Omental fat pad (tissue), 4 donors: ENCODE measurements at places on chromosomes 2 and 18.

- DNase-seq, result no peak
These were observed 36.1 kb downstream of the PSTPIP2 start for GRCh38 chr18:46035696-46036680.

GRCh38 chr2:65204461-65205210 is 23.0 kb upstream of the ACTR2 start:
- DNase-seq, result no peak

- no peak for DNase-seq
These were observed 202.4 kb upstream of the HNRNPA3 start for GRCh38 chr2:177010146-177010545.

DNA sequence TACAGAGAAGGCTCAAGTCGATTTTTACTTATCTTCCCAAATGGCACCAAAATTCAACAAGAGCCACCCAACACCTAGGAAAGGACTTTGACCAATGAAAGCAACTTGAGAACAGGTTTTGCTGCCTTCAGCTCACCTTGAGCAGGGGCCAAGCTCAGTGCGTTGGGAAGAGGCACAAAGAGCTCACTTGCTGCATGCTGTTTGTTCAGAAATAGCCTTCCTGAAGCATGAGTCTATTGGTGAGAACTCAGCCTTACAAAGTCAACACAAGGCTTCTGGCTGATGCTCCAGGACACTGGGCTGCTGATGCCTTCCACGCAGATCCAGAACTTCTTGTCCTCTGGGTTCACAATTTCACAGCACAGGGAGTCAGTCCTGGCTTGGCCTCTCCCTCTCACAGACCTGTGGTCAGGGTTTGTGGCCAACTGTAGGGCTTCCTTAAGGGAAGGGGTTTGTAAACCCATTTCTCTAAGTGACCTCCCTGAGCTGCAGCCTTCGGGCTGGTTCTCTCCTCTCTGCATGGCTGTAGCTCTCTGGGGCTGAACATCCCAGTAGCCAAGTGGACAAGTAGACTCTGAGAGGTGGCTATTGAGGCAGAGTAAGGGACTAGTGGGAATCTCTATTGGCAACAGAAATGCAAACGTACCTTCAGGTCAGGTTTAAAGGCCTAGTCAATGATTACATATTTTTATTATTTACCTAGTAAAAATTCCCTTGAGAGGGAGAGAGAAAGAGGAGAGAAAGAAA is 124.7 kb upstream of the GATA6 start:
- no peak for DNase-seq

DNA sequence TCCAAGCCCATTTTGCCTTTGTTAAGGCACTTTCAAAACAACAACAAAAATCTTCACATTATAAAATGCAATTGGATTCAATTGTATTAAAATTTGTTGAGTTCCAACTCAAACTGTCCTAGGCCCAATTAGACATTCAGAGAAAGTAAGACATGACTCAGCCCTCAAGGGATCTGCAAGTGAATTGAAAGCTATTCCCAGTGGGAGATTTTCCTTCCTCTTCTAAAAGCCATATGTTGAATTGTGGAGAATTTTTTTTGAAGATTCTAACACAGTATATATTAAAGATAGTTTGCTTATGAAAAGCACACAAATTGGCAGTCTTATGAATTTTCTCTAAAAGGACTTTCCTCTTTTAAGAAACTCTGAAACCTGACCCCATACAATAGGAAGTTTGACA is 268.0 kb upstream of the PARD3B start:
- no peak for DNase-seq

- DNase-seq, result no peak
These were observed 71.8 kb upstream of the DAPL1 start for GRCh38 chr2:158723181-158723838.

- DNase-seq, result no peak
These were observed 248.4 kb downstream of the GLI2 start for GRCh38 chr2:120984046-120984445.

DNA sequence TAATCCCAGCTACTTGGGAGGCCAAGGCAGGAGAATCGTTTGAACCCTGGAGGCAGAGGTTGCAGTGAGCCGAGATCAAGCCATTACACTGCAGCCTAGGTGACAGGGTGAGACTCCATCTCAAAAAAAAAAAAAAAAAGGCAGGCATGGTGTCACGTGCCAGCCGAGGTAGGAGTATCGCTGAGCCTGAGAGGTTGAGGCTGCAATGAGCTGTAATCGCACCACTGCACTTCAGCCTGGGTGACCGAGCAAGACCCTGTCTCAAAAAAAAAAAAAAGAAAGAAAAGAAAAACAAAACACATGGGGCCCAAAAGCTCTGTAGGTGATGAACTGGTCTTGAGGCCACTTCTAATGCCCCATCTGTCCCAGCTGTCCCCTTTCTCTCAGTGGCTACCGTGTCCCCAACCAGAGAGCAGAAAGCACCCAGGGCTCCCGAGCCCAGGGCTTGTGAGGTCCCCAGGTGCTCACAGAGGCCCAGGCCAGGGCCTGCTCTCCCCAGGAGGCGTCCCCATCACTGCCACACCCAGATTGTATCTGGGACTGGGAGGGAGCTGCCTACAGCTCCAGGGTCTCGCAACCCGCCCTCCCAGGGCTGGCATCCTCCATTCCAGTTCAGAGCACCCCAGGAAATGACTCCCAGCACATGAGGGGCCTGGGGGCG is 8.5 kb downstream of the KLHL30 start:
- DNase-seq, result no peak

GRCh38 chr2:96505231-96505889 is at the start of gene NEURL3:
Gene NEURL3 (minus strand): TSS chr2:96505357. CDS start chr2:96505286, 71 bp downstream.
- DNase-seq, result no peak

DNA sequence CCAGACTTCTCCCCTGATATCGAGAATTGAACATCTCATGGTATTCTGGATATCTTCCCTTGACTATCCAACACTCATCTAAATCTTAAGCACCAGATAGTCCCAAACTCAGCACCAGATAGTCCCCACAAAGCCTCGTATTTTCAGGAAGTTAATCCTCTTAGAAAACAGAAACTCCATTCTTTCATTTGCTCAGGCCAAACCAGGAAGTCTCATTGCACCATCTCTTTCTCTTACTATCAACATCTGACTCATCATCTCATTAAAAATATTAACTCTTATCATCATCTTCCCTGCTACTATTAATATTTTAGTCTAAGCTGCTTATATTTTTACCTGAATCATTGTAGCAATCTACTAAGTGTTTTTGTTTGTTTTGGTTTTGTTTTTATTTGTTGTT is 286.4 kb downstream of the GALNT13 start:
- no peak for DNase-seq

DNA sequence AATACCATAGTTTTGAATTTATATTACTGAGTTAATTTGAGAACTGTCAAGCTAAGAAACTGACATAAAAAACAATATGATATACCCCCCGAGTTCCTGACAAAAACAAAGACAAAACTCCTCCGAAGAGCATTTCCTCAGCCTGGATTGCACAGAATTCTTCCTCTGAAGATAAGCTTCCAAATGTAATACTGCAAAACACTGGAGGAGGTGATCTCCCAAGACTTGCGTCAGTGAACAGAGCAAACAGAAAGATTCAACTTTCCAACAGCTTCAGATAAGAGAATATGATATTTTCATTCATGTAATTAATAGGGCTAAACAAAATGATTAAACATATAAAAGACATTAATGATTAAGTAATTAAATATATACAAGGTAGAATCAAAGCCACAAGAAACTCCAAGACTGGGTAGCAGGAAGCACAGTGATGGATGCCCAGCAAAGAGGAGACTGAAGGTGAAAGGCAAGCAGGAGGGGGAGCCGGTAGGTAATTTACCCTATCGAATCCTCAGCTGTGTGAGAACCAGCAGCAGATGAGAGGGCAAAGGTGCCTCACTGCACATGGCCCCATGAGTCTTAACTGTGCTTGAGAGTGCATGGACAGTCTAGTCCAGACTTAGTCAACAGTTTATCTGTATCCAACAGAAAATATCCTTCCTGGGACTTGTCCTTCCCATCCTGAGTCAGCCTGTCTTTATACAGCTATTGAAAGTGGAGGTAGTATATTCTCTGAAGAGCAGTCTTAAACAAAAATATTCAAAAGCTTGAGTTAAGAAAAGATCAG is 18.3 kb upstream of the SERPINB3 start:
- DNase-seq, result no peak

- no peak for DNase-seq
These were observed 6.5 kb downstream of the NBAS start for GRCh38 chr2:15554525-15555218.

DNA sequence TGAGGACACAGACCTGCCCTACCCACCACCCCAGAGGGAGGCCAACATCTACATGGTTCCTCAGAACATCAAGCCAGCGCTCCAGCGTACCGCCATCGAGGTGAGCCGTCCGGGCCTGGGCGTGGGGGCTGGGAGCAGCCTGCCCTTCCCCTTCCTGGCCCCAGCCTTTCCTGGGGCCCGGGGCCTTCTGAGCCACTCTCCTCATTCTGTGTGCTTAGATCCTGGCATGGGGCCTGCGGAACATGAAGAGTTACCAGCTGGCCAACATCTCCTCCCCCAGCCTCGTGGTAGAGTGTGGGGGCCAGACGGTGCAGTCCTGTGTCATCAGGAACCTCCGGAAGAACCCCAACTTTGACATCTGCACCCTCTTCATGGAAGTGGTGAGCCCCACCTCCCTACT is 157.9 kb downstream of the DYSF start:
- DNase-seq, result peak; percentile 6

GRCh38 chr2:111662039-111662770 is 221.8 kb downstream of the ANAPC1 start:
- no peak for DNase-seq

DNA sequence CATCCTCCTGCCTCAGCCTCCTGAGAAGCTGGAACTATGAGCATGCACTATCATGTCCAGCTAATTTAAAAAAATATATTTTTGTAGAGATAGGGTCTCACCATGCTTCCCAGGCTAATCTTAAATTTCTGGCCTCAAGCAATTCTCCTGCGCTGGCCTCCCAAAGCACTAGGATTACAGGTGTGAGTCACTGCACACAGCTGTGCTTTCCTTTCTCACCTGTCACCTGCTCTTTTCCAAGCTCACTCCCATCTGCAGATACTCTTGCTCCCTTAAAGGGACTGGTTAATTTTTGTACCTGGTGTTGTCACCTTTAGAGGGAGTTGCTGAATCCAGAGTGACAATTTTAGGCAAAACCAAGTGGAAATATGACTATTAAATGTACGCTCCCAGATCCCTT is 178.2 kb downstream of the LOXHD1 start:
- DNase-seq, result no peak

GRCh38 chr2:230541934-230542380 is 126.0 kb downstream of the SP100 start:
- no peak for DNase-seq

DNA sequence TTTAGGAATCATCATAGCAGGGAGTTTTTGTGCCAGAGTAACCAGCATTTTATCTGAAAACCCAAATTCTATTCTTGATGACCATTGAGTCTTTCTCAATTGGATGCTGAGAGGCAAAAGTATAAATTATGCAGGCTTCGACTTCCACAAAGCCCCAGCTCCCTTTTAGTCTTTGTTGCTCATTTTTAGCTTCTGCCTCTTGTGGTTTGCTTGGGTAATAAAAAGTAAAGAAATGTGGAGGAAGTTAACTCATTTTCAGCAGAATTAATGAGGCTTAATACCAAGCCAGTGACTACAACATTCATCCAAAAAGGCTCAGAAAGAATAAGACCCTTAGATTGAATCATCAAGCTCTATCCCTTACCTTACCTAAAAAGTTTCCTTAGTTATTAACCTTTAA is 18.6 kb downstream of the ERMN start:
- no peak for DNase-seq

DNA sequence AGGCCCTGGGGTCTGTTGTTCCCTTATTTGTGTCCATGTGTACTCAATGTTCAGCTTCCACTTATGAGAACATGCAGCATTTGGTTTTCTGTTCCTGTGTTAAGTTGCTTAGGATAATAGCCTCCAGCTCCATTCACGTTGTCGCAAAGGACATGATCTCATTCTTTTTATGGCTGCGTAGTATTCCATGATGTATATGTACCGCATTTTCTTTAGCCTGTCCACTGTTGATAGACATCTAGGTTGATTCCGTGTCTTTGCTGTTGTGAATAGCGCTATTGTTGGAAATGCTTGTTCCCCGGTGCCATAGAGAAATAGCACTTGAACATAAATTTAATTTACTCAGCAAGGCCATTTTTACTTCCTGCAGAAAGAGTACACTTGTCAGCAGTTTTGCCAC is 51.3 kb upstream of the EPAS1 start:
- DNase-seq, result no peak

GRCh38 chr2:24824071-24824588 is 30.9 kb downstream of the CENPO start:
- DNase-seq, result no peak

- no peak for DNase-seq
These were observed 41.7 kb downstream of the MYOM1 start for GRCh38 chr18:3177902-3178687.

GRCh38 chr2:159148901-159149300 is 137.6 kb downstream of the WDSUB1 start:
- DNase-seq, result no peak

DNA sequence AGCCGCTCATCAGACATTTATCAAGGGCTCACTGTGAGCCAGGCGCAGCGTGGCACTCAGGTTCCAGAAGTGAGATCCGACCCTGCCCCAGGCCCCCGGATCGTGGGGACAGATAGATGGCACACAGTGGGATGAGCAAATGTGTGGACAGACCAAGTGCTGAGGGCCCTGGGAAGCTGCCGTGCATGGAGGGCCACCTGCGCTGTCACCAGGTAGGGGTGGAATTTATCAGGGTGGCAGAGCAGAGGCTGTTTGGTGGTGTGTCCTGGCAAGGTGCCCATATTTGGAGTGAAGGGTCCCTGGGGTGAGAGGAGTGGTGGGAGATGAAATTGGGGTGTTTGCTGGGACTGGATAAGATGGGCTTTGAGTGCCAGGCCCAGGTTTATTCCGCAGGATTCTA is 92.8 kb upstream of the HS6ST1 start:
- no peak for DNase-seq

DNA sequence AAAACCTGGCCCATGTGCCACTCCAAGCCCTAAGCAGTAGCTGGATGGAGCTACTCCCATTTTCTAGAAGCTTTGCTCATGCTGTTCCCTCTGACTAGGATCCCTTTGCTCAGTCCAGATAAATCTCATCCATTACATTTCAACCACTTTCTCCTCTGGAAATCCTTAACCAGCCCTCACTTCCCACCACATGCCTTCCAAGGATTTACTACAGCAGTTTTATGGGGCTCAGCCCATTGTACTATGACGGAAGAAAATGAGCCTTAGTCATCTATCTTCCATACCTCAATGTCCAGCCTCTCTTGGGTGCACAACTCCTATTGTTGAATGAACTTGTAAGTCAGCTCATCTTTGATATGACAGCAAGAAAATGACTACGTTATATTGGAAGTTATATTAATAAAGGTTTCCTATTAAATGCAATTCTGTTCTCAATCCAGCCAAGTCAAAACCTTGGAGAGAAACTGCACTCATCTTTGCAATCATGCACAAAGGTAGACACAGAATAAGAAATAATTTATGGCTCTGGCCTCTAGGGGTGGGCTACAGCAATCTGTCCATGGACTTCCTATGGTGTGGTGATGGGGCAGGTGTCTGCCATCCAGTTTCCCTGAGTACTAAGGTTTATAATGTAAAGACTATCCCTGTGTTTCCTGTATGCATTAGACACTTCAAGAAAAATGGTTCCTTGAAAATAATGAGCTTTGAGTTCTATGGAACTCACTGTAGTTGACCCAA is 3.4 kb downstream of the B4GALT6 start:
- DNase-seq, result no peak
